Renal pelvis (tissue), 12 donors: ENCODE measurements at places on chromosomes 1 and 21. TPM values are rescaled to one million over a fixed set of nuclear protein-coding genes. Genes with fewer than 3 reads are reported as not detected.

TTC34 gene
- polyA plus RNA-seq = 1.4 TPM

LIN28A gene
- 0.12 TPM for polyA plus RNA-seq

TRIM67 gene
- 0.08 TPM for polyA plus RNA-seq

BGLAP gene
- polyA plus RNA-seq = 1.7 TPM

NCAM2 gene
- 5.7 TPM for polyA plus RNA-seq

HMGN1 gene
- 701 TPM for polyA plus RNA-seq

RGS8 gene
- 0.06 TPM for polyA plus RNA-seq

C1orf141 gene
- not detected for polyA plus RNA-seq

PCP4 gene
- polyA plus RNA-seq = 10.2 TPM

- DNase-seq = no peak
Measured at GRCh38 chr1:40183055-40183710, 22.0 kb downstream of the RLF start.

GRCh38 chr1:70509996-70510876 lies 99.2 kb downstream of the CTH start:
- DNase-seq = peak; percentile 66

DNA sequence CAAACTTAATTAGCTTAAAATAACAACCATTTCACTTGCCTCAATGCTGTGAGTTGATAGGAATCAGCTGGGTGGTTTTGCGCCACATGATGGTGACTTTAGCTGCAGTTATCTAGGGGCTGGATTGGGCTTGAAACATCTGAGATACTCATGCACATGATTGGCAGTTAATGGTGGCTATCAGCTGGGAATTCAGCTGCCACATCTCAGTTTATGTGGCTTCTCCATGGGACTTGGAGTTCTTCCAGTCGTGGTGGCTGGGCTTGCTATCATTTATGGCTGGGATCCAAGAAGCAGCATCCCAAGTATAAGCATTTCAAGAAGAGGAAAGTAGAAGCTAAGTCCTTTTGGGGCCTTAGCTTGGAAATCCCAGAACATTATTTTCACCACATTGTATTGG lies 36.4 kb downstream of the PDC start:
- DNase-seq = no peak

GRCh38 chr21:28793043-28793442 lies 199.6 kb downstream of the LTN1 start:
- peak; percentile 33 for DNase-seq

GRCh38 chr1:228292609-228292911 lies 84.7 kb downstream of the OBSCN start:
- DNase-seq = no peak

DNA sequence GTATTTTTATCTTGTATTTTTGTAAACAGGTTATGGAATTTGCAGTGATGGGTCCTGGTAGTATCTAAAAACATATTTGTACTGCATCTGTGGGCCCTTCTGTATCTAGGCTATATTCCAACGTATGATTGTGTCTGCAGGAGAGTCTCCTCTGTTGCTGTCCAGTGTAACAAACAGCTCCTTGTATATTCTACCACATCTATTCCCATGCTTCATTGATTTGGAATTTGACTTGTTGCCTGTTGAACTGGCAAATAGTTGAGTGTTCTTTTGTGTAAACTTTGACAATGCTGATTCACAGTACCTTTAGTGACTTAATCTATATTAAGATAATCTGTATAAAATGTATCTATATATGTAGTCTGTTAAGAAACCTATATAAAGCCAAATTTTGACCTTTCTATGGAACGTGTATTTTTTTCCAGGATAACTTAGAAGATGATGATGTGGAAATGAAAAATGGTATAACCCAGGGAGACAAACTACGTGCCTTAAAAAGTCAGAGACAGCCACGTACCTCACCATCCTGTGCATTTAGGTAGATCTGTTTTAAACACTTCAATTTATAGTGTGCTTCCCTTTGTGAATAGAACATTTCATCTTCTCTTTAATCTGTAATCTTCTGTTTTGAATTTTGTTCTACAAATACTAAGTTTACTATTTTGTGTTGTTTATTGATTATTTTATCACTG lies 43.4 kb upstream of the GPR88 start:
- no peak for DNase-seq

DNA sequence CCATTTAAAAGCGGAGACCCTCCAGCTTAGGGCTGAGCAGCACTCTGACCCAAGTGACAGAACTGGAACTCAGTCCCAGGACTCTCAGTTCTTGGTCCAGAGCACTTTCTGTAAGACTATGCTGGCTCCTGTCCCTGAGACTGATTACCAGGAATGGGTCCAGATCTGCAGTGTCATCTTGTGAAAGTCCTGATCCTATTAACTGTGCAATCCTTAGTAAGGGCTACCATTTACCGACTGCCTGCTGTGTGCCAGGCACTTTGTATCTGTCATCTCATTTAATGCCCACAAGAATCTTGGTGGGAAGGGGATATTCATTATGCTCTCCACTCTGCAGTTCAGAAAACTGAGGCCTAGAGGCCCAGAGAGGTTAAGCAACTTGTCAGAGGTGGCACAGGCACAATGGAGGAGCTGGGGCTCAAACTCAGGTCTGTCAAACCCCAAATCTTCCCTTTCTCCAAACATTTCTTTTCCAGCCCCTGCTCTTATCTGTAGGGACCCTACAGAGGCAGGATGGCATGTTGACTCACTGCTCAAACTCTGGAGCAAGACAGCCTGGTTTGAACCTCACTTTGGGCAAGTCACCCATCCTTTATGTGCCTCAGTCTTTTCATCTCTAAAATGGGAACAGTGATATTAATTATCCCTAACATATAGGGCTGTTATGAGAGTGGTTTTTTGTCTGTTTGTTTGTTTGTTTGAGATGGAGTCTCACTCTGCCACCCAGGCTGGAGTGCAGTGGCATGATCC lies 57.6 kb upstream of the IFNLR1 start:
- no peak for DNase-seq

GRCh38 chr1:205003358-205004131 lies 39.5 kb upstream of the CNTN2 start:
- DNase-seq = no peak

DNA sequence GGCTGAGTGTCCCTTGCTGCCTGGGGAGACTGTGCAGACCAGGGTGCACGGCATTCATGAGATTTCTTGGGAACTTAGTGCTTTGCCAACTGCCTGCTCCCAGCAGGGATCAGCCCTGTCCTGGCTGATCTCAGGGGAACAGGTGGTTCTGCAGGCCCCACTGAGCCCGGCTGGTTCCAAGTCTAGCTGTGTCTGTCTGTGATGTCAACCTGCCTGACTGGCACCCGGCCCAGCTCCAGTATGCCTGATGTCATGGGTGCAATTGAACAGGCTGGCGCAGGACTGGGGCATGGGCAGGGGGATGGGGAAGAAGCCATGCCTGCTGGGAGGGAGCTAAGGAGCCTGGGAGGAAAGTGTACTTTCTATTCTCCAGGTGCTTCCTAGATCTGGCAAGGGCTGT lies 227.1 kb downstream of the GRIK3 start:
- DNase-seq = no peak

DNA sequence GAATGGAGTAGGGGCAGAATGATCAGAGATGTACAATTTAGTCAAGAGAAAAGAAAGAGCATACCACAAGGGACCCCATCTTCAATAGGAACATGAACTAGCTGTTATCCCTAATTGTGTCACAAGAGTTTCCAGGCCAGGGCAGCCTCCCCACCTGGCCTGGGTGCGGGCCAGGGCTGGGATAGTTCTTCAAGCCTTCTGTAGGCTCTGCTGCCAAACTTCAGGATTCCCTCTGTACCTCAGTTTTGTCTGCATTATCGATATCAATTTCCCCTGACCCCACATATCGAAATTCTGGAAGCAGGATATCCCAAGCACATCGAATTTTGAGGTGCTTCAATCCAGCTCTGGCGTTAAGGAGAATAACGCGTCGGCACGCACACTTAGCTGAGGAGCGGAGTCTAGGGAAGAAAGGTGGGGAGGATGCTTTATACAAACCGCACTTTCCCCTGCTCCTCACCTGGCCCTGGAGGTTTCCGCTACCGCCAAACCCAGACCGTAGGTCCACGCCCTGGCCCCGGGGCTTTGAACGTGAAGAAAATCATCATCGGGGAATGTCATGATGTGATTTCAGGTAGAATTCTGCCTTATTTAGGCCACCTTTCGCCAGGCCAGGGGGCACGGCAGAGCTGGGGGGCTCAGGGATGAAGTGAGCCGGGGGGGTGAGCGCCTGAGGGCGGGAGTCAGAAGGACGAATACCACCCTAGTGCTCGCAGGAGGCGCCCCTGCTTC lies 7.4 kb downstream of the HLX start:
- no peak for DNase-seq

DNA sequence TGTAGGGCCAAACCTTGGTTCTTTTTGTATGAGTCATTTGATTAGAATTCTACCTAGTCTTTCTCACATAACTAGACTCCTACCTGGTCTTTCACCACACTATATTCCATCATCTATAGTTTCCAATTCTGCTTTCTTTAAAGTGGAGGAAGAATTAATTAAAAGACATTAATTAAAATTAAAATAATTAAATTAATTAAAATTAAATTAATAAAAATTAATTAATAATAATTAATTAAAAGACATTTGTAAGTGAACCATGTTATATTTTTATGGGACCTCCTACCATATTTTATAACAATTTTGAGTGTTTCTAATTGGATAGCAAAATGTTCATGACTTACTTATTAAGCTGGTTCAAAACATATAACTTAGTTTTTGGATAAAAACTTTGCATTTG lies 77.4 kb downstream of the CCDC18 start:
- DNase-seq = no peak

- DNase-seq = peak; percentile 89
Measured at GRCh38 chr21:42923553-42924432, 1.6 kb downstream of the ERVH48-1 start.

DNA sequence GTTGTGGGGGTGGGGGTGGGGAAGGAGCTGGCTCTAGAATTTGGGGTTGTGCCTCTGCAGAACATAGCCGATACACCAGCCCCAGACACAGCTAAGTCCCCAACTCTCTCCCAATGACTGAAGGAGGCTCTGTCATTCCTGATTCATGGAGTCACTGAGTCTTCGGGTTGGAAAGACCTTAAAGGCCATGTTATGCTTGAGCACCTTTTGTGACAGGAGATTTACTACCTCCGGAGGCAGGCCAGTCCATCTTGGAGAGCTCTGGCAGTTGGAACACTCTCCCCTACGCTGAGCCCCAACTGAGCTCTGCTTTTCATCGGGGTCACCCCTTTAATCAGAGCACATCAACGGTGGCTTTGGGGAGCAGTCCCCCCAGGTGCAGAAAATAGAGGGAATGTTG lies 284.4 kb upstream of the GJB5 start:
- peak; percentile 65 for DNase-seq

- DNase-seq = no peak
Measured at GRCh38 chr1:3230553-3230952, 161.6 kb downstream of the PRDM16 start.

GRCh38 chr1:206013026-206013795 lies 10.0 kb upstream of the RAB7B start:
- no peak for DNase-seq

DNA sequence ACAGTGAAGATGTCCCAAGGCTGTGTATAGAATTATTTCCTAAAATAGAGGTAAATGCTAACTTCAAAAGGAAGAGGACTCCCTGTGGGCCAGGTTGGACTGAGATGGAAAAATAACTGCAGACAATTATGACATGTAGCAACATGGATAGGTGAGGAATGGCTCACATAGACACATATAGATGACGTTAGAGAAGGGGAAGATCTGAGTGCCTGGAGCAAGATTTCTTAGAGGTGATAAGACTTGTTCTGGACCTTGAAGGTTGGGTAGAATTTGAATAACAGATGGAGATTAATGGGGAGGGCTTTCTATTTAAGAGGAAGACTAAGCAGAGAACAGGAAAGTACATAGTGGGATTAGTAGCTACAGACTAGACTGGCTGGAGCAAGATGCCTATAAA lies 76.9 kb downstream of the C1orf21 start:
- DNase-seq = no peak

DNA sequence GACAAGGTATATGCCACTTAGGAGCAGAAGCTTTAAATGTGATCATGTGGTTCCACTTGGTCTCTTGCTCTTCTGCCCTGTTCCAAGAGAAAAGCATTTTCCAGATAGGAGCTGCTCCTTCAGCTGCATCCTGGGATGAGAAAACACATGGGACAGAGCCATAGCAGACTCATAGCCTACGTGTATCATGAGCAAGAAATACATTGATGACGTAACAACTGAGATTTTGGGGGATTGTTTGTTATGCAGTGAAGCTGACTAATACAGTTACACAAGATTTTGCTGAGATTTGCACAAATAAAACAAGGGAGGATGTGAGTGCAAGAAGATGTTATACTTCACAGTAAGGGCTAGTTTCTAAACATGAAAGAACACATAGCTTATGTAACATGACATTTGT lies 36.0 kb upstream of the IRF2BP2 start:
- DNase-seq = no peak

GRCh38 chr1:183281039-183281438 lies 95.0 kb downstream of the LAMC2 start:
- no peak for DNase-seq

DNA sequence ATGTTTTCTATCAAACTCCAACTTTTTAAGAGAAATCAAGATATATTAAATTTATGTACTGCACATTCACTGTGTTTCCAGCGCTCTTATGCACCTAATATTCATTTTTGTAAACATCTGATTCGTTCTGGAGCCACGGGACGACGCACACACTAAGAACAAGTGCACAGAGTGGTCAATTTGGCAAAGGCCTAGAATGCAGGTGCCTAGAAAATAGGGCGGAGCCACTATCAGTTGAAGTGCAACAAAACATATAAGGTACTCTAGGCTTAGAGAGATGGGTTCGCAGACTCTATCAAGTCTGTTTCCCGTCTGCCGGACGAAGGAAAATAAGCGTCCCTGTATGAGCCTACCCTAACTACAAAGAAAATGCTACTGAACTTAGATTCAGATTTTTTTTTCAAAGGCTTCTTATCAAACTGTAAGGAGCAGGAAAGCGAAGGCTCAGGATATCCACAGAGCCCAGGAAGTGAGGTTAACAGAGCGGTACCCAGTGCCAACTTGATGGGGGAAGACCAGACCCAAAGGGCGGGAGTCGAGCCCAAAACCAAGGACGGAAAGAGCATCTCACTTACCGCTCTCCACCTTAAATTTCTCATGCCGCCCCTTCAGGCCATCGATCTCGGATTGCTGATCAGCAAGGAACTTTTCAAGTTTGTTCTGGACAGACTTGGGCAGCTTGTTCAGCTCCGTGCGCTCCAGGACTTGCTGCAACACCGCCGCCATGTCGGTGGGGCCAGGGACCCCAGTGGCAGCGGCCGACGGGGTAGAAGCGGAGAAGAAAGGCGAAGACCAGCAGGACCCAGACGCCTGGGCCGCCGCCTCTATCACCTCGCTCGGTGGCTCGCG lies 526 bp downstream of the TPR start:
- peak; percentile 33 for DNase-seq

DNA sequence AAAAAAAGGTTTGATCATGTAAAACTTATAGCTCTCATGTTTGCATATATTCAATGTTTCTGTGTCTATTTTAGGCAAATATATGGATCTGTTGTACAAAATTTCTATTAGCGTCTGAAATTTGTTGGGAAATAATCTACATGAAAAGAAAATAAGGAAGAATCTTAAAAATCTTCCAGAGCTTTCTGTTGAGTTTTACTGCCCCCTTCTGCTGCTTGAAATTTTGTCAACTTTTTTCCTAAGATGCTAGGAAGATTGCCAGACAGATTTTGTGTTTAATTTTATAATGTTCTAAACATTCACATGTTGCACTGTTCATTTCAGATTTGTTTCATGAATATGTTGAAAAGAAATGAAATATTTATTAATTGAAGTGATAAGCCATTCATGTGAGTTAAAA lies 2.5 kb upstream of the PTGS2 start:
- no peak for DNase-seq
